ENCODE measurements at places on chromosomes 3 and 15. TPM values are rescaled to one million over a fixed set of nuclear protein-coding genes. Genes with fewer than 3 reads are reported as not detected.

- no peak for DNase-seq
These were observed 62.7 kb upstream of the NR2C2 start for GRCh38 chr3:14884665-14885064.

CASR gene
- not detected for total RNA-seq

DNA sequence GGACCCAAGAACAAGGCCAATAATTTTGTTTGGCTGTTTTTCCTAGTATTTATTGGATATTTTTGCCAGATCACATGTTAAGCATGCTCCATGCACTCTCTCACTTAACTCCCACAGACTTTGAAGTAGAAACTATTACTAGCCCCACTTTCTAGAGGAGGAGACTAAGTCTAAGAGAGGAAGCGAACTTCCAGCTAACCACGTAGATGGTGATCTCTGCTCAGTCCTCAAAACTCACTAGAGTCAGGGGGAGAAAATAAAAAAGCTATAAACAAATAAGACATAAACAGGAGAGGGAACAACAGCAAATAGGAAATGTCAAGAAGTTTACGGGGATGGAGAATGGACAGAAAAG is 481.0 kb upstream of the PROK2 start:
- no peak for DNase-seq

DNA sequence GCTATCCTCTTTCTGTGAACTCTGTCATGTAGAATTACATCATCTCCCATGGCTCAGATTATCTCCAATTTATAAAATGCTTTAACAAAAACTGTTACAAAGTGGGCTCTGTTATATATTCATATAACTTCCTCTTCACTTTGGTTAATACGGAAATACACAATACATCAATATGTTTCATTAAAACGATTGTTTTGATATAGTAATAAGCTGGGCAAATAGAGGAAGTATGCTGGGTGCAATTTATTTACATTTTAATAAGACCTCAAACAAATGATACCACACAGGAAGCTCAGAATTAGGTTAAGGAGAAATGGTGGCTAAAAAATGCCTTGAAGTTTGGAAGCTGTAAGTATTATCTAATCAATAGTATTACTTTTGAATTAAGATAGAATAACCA is 331.0 kb downstream of the ZBTB20 start:
- DNase-seq: no peak

STARD5 gene
- total RNA-seq: 4.6 TPM

- no peak for DNase-seq
These were observed 1.5 kb downstream of the SOX2 start for GRCh38 chr3:181713280-181713647.

- peak; percentile 81 for DNase-seq
These were observed 1.1 kb upstream of the PIK3CA start for GRCh38 chr3:179146911-179147513.

CPLX3 gene
- total RNA-seq: not detected

DNA sequence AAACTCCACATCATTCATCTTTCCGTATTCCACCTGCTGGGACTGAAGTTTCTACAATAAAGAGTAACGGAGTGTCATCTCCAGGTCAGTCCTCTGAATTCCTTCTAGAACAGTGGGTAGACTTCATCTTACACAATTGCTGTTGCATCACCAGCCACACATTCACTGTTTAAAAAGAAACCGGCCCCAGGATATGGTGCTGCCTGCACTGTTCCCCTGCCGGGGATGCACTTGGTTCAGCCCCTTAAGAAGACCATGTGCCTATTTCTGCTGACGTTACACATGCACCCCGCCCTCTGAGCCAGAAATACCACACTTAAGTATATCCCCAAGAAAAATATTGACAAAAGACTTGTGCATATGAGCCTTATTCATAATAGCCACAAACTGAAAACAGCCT is 233.4 kb downstream of the FEZF2 start:
- DNase-seq: peak; percentile 47

GRCh38 chr15:40815042-40815698 is 7.9 kb upstream of the DNAJC17 start:
- DNase-seq: no peak

DNA sequence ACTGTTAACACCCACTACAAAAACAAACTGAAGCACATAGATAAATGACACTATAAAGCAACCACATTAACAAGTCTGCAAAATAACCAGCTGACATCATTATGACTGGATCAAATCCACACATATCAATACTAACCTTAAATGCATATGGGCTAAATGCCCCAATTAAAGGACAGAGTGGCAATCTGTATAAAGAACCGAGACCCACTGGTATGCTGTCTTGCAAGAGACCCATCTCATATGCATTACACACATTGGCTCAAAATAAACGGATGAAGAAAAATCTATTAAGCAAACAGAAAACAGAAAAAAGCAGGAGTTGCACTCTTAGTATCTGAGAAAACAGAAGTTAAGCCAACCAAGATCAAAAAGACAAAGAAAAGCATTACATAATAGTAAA is 1375.4 kb downstream of the ZPLD1 start:
- no peak for DNase-seq

FBLN2 gene
- total RNA-seq: 0.19 TPM

PCLAF gene
- total RNA-seq: 126 TPM

DNA sequence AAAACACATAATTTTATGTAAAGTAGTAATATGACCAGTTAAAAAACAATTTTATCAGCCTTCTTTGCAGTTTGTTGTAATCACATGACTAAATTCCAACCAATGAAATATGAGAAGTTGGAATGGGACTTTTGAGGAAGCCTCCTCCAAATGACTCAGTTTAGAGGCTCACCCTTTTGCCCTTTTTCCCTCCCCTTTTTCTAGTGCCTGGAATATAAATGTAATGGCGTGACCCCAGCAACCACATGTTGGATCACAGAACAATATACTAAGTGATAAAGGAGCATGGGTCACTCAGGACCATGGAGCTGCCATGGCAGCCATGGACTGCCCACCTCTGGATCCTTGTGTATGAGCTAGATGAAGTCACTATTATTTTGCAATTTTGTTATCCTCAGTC is 48.8 kb upstream of the HEG1 start:
- DNase-seq: peak; percentile 42

APOD gene
- total RNA-seq: 2.8 TPM

XCR1 gene
- 0.06 TPM for total RNA-seq

GRCh38 chr3:157226173-157226847 is 66.4 kb upstream of the CCNL1 start:
- DNase-seq: peak; percentile 50

- DNase-seq: no peak
These were observed 537.3 kb downstream of the OCA2 start for GRCh38 chr15:27561816-27562215.

ZNF385D gene
- 3.9 TPM for total RNA-seq

- DNase-seq: no peak
These were observed 20.8 kb upstream of the VPS8 start for GRCh38 chr3:184791171-184791570.

All from LHCN-M2 (cell line).